HepG2 (cell line): ENCODE measurements at places on chromosomes 6 and 20. TPM values are rescaled to one million over a fixed set of nuclear protein-coding genes. Genes with fewer than 3 reads are reported as not detected.

The POLR1H gene
- 61.4 and 69.7 TPM in 2 replicates for polyA plus RNA-seq

The PKHD1 gene
- 0.01 TPM in 2 replicates for polyA plus RNA-seq

The AIF1 gene
- 1.4 and 1.5 TPM in 2 replicates for polyA plus RNA-seq

The DLK2 gene
- 3.8 and 5.9 TPM in 2 replicates for polyA plus RNA-seq

The ARMC12 gene
- 1.3 and 1.4 TPM in 2 replicates for polyA plus RNA-seq

The BPIFA1 gene
- not detected in 2 replicates for polyA plus RNA-seq

The NDUFAF5 gene
- polyA plus RNA-seq: 18.7 and 23.1 TPM in 2 replicates

The HSP90AB1 gene
- polyA plus RNA-seq: 1,076 and 1,325 TPM in 2 replicates

The TRDN gene
- polyA plus RNA-seq: not detected in 2 replicates

The DNAH8 gene
- not detected in 2 replicates for polyA plus RNA-seq
